ENCODE measurements at places on chromosomes 6 and 20.

GRCh38 chr6:106568530-106568929 lies 60.8 kb downstream of the RTN4IP1 start:
- DNase-seq = no peak

DNA sequence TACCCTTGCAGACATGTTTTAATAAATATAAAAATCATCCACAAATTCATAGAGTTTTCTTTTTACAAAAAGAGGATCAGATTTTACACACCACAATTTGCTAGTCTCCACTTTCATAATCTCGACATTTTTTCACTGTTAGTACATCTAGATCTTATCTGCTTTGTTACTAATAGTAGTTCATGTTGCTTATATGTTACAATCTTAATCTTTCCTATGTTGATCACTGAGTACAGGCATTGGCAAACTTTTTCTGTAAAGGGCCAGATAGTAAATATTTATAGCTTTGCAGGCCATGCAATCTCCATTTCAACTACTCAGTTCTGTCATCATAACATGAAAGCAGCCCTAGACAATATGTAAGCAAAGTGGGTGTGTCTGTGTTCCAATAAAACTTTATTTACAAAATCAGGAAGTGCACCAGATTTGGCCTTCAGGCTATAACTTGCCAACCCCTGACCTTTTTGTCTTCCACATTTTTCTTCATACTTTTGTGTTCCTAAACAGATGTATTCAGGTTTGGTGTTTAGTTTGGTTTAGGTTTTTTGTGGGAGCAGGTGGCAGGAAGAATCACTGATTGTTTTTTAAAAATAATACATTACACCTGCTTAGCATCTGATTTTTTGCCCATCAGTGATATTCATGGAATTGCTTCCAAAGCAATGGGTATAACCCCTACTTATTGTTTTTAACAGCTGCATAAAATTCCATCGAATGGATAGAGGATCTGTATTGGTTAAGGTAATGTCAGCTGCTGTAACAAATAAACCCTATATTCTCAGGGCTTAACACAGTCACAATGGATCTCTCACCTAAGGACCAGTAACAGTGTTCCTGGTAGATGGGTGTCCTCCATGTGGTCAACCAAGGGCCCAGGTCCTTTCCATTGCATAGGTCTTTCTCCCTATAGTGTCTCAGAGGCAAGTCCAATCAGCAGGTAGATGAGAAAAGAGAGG lies 61.2 kb downstream of the EYA2 start:
- DNase-seq = no peak

DNA sequence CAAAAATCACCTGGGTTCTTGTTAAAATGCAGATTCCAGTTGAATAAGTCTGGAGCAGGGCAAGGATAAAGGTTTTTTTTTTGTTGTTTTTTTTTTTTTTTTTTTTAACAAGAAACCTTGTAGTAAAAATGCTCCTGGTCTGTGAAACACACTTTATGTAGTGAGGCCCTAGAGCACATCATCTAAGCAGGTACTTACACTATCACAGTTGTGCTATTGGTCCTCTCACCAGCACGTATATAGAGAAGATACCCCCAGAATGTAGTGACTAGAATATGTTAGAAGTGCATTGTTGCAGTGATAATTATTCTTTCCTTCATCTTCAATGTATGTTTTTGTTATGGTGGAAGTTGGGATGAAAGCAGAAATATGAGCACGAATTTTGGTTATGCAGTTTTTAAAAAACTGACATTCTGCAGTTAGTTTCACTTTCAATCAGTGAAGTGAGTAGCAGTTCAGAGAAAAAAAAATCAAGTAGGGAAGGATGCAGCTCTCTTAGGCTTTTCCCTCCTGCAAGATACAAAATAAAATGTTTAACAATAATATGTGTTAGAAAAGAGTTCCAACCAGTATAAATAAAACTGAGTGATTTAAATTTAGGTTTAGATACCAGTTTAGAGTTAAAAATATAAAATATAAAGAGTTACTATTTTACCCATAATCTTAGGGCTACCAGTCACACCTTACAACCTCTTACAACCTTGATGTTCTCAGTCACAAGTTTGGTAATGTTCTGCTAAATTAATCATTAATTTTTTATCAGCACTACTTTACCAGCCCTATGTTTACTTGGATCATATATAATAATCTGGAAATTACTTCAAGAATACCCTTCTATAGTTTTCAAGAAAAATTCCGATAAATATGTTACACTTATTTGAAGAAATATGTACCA lies 9.2 kb upstream of the DEFB113 start:
- DNase-seq = no peak

- DNase-seq = no peak
Observed at GRCh38 chr6:85864453-85865401, 222.0 kb upstream of the SYNCRIP start.

DNA sequence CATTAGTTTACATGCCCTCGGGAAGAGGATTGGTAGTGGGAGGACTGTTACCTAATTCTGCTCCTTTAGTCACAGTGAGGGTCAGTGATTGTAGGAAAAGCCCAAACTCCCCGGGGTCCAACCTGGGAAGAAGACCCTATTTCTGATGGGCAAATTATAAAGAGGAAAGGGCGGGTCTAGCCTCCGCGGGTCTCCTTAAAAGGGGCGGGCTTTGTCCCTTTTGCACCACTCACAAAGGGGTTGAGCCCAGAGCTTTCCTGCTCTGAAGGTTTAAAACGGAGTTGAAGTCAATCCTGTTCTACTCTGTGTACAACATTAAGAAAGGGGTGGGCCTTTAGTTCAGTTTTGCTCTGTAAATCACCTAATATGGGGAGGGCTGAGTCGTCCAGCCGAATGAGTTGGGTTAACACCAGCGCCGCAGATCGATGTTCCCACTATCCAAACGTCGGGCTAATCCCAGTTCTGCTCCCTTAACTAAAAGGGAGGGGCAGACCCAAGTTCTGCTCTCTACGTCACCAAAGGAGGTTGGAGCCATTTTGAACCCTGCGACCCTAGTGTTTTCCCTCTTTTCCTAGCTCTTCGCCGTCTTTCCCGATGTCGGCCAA lies 920 bp upstream of the RNF5 start:
- peak; percentile 61 for DNase-seq

- no peak for DNase-seq
Observed at GRCh38 chr20:44961870-44962267, 1.7 kb upstream of the TOMM34 start.

DNA sequence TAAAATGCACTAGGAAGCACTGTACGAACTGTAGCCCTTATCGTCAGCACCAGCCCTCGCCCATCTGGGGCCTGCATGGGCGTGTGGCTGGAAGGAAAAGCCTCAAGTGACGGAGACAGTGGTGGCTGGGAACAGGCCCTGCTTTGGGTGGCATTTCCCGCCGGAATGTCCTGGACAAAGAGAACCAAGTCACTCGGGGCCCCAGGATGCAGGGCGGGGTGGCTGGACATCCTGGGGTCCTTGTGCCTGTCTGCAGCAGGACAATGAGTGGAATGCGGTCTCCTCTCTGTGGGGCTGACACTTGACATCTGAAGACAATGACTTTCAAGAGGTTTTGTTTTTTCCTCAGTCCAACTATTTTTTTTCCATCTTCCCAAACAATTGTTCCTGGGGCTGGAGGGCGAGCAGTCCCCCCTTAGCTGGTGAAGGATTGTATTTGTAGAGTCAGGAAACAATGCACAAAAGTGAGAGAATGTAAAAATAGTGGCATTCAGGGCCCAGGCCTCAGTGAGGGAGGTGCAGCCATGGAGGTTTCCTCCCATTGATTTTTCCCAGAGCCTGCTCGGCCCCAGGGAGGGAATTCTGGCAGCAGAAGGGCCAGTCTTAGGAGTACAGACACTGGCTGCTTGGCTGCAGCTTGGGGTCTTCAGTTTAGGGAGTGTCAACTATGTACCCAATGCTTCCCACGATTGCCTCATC lies 64.4 kb downstream of the PREX1 start:
- DNase-seq = no peak

DNA sequence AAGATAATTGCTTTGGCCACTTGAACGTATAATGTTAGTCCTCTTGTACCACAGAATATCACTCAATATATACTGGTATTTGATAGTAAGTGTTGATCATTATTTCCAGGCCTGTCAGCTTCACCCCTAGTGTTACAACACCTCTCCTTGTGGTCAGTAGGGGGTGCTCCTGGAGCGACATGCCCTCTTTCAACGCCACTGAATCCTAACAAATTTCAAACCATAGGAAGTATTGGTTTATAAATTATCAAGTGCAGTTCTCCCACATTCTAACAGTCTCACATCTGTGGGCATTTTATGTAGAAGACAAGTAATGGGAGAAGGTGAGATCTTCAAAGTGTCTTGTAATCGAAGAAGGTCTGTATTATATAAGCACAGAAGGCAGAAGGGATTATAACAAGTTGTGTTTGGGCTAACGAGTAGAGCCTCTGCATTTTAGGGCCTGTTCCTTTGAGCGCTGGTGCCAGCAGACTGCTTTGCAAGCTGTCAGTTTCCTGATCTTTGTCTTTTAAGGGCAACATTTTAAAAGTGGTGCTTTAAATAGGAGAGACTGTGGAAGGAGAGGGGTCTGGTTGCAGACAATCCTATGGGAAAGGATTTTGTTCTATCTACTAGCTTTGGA lies 57.1 kb upstream of the CEP162 start:
- no peak for DNase-seq

All from stimulated activated CD8-positive, alpha-beta memory T cell treated with anti-CD3 and anti-CD28 coated beads, Interleukin-4, amount 100 ng/mL, for 48 hours (primary cell).